ENCODE measurements at places on chromosomes 5 and 9.

GRCh38 chr5:168712280-168712924 is 133.2 kb upstream of the PANK3 start:
- no peak for DNase-seq

GRCh38 chr9:17052626-17053025 is 82.2 kb upstream of the CNTLN start:
- no peak for DNase-seq

DNA sequence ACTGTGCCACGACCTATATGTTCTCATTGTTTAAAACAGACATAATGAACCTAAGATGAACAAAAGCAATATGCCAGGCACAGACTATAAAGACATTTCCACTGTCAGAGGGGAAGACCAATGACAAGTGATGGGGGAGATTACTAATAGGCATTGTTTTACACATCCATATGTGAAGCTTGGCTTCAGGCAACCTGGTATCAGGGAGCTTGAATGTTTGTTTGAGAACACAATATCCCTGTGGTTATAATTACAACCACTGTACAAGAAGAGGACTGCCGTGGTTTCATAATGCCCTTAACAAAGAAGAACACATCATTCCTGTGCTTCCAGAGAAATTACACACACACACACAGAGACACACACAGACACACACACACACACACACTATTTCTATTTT is 385.7 kb downstream of the BNC2 start:
- DNase-seq: no peak

GRCh38 chr9:129131300-129132145 is 20.3 kb downstream of the PTPA start:
- no peak for DNase-seq

DNA sequence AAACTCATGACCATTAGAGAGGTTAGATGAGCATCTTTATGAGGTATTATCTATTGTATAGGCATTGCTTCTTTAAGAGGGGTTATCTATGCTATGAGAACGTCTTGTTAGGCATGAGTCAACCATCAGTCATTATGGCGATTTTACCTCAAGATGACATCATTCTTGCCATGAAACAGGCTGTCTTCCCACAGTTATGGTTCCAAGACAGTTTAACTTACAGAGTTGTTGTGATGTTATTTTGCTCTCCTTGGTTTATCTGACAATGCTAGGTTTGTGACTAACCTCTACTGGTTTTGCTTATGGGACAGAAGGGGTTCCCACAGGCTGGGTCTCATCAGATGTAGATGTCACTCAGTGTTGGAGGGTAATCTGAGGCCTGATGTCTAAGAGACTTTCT is 1864.7 kb upstream of the ACO1 start:
- no peak for DNase-seq

DNA sequence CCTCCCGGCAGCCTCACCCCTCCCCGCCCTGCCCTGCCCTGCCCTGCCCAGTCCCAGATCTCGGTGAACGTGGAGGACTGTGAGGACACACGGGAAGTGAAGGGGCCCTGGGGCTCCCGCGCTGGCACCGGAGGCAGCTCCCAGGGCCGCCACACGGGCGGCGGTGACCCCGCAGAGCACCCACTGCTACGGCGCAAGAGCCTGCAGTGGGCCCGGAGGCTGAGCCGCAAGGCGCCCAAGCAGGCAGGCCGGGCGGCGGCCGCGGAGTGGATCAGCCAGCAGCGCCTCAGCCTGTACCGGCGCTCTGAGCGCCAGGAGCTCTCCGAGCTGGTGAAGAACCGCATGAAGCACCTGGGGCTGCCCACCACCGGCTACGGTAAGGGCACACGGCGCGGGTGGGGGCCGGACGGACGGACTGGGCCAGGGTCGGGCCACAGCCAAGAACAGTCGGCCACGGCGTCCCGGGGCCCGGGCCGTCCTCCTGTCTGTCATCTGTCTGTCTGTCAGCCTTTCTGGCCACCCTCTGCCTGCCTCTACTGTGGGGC is 84.2 kb downstream of the KCNT1 start:
- no peak for DNase-seq

DNA sequence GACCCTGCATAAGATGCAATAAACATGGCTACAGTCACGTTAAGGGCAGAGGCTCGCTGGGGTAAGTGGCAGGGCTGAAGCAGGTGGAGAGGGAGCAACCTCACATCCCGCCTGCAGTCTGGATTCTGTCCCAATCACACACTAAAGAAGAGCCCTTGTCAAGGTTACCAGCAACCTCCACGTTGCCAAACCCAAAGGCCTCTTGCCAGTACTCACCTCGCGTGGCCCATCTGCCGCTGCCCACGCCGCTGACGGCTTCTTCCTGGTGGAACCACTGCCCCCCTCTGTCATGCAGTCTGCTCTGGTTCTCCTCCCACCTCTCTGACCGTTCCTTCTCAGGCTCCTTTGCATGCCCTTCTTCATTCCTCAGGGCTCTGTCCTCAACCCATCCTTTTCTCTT is 8.8 kb downstream of the AQP7 start:
- no peak for DNase-seq

- DNase-seq: no peak
Measured at GRCh38 chr5:10319202-10319851, 11.6 kb upstream of the CMBL start.

- DNase-seq: no peak
Measured at GRCh38 chr5:37495210-37495609, 116.1 kb downstream of the WDR70 start.

DNA sequence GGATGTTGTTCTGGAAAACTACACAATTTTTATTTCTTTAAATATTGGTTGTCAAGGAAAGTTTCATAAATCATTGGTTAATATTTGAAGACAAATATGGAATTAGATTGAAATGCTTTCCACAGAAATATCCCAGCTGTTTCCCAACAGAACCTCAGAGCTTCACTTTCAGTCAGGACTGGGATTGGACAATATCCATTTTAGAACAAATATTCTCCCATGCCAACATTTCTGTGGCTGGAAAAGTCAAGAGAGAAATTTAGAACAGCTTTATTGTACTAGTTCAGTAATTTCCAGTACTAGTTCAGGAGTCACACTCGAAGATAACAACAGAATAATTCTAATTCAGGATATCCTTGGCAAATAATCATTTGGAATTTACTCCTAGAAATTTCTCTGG is 116.1 kb upstream of the TUT7 start:
- no peak for DNase-seq

DNA sequence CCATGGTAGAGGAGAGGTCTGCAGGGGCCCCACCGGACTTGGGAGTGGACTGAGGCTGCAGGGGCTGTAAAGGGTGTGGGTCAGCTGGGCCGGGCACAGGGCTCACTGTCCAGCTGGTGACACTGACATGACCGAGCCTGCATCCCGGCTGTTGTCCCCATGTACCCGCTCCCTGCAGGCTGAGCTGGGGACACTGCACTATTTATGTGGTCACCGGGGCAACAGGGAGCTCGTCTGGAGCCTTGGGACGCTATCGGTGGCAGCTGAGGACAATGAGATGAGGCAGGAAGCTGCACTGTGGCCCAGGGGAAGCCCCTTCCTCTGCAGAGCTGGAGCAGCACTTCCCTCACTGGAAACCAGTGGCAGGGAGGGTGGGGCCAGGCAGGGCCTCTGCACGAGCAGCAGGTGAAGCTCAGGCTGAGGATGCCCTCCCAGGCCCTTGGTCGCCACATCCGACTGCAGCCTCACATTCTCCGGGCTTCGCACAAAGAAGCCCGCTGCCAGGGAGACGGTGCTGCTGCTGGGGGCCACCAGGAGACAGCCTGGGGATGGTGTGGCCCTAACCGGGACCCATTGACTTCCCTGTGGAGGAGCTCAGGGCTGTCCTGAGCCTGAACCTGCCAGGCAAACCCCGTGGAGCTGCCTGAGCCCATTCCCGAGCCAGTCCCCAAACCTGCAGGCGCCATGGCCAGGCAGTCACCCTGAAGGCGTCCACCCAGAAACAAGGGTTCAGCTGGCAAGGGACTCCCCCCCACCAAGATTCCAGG is 26.4 kb downstream of the ZDHHC11B start:
- peak; percentile 55 for DNase-seq

DNA sequence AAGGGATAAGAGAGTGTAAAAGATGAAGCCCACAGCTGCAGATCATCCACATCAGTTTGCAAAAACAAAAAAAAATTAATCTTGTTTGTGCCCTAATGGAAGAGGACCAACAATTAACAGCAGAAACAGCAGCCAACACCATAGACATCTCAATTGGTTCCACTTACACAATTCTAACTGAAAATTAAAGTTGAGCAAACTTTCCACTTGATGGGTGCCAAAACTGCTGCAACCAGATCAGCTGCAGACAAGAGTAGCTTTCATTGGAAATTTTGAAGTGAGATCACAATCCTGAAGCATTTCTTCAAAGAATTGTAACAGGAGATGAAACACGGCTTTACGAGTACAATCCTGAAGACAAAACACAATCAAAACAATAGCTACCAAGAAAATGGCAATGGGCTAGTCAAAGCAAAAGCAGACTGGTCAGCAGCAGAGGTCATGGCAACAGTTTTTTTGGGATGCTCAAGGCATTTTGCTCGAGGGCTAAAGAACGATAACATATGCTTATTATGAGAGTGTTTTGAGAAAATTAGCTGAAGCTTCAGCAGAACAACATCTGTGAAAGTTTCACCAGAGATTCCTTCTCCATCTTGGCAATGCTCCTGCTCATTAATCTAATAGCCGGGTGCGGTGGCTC is 4.1 kb upstream of the RBM27 start:
- DNase-seq: no peak

DNA sequence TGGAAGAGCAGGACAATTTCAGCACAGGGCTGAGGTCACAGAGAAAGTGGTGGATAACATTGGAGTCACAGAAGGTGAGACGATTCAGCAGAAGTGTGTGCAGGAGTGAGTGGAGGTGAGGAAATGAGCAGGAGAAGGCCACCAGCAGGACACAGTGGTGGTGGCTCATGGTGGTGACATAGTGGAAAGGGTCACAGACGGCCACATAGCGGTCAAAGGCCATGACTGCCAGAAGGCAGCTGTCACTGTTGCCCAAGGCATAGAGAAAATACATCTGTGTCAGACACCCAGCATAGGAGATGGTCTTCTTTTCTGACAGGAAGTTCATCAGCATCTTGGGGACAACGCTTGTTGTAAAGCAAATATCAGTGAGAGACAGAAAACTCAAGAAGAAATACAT is 15.0 kb downstream of the OR1N2 start:
- no peak for DNase-seq

DNA sequence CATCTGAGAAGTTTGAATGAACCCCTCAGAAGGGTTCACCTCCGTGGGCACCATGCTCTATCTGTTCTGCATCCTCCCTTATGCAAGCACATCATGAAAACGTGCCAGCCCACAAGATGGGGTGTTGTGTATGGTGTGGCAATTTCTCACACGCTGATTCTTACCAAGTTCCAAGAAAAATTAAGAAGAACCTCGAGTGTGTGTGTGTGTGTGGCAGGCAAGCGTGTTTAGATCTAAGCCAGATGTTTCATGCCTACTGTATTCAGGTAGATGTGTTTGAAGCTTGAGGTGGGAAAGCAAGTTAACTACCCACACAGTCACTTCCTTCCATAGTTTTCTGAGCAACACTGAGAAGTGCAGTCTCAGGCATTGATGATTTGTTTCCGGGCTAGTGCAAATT is 77.7 kb upstream of the GNA14 start:
- DNase-seq: no peak

DNA sequence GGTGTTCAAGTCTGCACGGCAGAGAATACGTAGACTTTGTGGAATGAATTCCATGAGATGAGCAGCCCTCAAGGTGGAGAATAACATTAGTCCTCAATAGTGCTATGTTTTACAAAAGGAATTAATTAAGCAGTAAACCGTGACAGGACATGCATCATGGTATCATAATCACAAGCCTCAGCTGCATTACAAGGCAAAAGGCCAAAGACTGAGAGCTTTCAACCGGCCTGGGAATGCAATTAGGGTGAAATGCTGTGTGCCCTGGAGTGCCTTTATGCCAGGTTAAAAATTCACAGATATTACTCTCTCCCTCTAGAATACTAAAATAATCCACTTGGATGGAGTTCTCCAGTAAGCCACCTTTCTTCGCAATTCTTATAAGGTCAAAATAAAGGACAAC is 270.6 kb downstream of the MLLT3 start:
- DNase-seq: no peak

DNA sequence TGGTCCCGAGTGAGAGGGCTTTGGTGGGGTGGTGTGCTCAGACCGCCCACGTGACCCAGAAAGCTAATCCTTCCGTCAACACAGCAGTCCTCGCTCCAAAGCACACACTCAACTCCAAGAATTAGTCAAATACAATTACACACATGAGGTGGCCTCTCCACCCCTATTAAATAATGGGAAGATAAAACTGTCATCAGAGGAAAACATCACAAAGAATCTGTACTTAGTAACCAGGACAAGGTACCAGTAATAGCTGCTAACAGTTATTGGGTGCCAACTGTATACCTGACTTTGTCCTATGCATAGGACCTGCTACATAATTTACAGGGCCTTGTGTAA is 222.8 kb downstream of the HSPA4 start:
- no peak for DNase-seq

DNA sequence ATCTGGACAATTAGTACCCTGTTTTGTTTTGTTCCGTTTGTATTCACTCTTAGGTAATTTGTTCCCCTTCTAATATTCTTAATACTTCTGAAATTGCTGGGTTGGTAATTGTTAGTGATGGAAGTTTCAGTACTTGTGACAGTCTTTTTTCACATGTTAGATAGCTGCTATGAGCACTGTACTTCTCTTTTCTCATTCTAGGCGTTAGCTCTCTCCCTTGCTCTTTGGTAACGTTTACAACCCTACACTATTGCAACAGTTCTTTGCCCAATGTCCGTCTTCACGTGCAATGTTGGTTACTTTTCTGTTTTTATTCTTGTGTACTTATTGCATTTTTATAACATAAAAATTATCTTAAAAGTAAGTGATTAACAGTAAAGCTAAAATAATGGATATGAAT is 1509.0 kb downstream of the MAT2B start:
- no peak for DNase-seq

- DNase-seq: no peak
Measured at GRCh38 chr5:89399548-89399947, 516.6 kb upstream of the MEF2C start.

- no peak for DNase-seq
Measured at GRCh38 chr9:83800236-83801033, 17.1 kb downstream of the GKAP1 start.

Data from frontal cortex (tissue), 4 donors.